ENCODE measurements at places on chromosomes 7 and 10.
A peak's percentile ranks its signal among the peaks of the same experiment; 100 is the strongest.

DNA sequence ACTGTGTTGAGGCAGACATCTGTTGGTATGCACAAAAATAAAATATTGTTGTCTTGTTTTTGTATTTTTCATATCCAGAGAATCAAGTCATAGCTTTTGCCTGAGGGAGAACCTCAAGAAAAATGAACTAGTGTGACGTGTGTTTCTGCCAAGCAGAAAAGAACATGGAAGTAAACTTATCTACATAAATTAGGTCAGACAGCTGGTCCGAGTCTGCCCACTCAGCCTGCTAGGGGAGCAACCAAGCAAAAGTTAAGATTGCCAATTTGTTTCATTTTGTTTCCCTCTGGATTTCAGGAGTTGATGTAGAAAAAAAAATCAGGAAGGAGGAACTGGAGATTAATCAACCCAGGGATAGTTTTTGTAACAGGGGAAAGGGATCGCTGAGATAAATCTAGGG, 572.4 kb upstream of the LRRTM3 start:
- DNase-seq: no peak

DNA sequence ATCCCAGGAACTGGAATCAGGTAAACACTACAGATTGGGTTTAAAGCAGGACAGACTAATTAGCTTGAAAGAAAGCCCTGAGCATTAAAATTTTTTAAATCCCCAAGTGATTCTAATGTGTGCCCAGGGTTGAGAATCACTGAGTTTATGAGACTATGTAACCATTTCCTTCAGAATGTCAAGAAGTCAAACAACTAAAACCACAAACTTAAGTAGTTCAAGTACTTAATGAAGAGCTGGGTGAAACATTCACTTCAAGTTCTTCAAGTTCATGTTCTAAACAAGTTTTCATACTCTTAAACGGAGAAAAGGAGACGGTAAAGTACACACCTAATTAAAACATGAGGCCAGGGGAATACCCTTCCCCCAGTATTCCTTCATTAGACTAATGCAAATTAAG, 28.2 kb upstream of the TLL2 start:
- DNase-seq: no peak

- no peak for DNase-seq
These were observed 3.5 kb upstream of the BMPER start for GRCh38 chr7:33901847-33902246.

DNA sequence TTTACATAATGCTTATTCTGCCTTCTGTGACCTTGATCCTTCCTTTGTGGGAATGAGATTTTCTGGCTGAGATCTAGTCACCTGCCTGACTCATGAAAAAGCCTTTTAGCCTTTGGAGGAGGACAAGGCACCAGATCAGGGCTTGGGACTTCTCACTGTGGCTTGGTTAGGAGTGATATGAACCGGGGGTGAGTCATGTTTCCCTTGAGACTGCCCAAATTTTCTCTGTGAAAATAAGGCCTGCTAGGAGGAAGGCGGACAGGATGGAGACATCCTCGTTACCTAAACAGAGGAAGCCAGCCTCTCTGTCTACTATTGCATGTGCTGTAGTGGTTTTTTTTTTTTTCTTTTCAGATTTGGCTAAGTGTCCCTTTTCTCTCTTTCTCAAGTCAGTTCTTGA, 57.8 kb downstream of the EVX1 start:
- DNase-seq: no peak

DNA sequence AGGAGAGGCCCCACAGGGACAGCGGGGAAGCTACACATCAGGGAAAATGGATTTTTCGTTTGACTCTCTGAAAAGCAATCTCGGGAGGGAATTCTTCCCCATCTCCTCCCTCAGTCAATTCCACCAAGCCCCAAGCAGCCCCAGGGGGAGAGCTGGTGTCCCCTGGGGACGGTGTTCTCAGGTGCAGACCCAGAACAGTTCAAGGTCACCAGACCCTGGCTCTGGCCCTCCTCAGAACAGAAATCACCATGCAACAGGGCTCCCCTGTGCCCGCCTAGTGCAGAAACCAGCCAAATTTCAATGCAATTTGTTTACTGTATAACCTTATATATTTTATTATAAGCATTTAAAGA, 34.1 kb downstream of the GSDME start:
- DNase-seq: no peak

GRCh38 chr10:6067457-6067856, 5.3 kb upstream of the IL2RA start:
- DNase-seq: no peak

DNA sequence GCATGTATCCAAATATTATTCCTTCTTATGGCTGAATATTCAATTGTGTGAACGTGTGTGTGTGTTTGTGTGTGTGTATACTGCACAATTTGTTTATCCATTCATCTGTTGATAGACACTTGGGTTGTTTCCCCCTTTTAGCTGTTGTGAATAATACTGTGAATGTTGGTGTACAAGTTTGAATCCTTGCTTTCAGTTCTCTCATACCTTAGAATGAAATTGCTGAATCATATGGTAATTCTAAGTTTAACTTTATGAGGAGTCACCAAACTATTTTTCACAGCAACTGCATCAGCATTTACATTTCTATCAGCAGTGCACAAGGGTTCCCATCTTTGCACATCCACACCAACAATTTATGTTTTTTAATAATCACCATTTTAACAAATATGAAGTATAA, 86.9 kb upstream of the GATAD1 start:
- no peak for DNase-seq

GRCh38 chr10:60704471-60704870, 73.8 kb upstream of the CDK1 start:
- no peak for DNase-seq

- no peak for DNase-seq
These were observed 9.4 kb downstream of the ASB13 start for GRCh38 chr10:5656737-5657579.

- no peak for DNase-seq
These were observed 162.2 kb upstream of the WDR11 start for GRCh38 chr10:120688928-120689327.

DNA sequence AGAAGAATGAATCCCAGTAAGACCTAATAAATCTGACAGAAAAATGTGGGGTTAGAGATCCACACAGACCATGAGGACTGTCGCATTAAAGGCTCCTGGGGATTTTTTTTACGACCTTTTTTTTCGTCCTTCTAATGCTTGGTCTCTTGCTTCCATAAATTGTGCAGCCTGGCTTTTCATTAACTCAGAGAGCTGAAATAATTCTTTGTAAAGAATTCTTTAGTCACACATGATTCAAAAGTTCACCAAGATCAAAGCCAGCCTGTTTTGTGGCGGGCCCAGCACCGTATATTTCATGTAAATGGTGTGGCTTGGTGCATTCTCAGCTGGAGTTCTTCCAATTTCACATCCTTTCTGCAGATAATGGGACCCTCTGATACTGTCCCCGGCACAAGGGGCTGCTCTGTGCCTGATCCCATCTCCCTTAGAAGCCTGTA, 206.6 kb upstream of the BMPER start:
- no peak for DNase-seq

GRCh38 chr7:17700138-17700537, 240.2 kb downstream of the SNX13 start:
- DNase-seq: no peak

GRCh38 chr10:4851176-4851575, 25.2 kb downstream of the AKR1E2 start:
- DNase-seq: no peak

DNA sequence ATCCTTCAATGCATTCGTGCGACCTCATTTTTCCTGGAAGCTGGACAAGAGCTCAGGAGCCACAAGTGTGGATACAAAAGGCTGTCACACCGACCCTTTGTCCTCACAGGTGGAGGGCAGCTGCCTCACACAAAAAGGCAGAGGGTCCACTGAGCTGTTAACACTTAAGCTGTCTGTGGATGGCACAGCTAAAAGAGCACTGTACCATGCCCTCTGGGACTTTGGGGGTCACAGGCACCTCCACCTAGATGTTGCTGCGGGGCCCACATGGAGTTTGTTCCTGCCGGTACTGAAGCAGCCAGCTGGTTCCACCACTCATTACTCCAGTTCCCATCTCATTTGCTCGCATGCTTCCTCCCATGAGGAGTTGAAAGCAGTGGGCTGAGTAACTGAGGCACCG, 57.0 kb downstream of the STRA8 start:
- no peak for DNase-seq

GRCh38 chr7:29649028-29649716, 85.5 kb downstream of the PRR15 start:
- DNase-seq: no peak

DNA sequence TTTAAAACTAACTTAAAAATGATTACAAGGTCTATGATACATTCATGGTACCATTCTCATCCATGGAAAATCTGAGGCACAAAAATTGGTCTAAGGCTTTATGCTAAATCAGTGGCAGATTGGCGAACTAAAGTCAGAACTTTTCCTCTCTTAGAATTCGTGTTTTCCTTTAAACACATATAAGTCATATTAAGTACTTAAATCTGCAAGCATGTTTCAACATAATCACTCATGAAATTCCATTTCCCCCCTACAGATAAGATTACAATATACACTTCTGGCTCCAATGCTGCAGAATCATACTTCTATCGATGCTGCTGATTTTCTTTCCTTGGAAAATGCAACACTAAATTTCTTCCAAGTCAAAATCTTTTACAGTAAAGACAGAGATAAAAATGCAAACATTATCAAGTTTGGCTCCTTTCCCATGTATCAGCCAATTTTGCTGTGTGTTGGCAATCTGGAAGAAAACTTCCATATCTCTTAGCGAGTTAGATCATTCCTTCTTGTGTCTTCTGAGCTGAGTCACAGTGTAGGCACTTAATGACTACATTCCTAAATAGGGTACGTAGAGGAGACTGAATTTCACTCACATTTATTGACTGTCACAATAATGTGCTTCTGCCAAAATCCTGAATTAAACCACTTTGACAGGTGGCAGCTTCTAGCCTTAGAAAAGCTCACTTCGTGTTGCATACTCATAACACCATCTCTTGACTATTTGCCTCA, 76.4 kb upstream of the LRRC17 start:
- DNase-seq: no peak

DNA sequence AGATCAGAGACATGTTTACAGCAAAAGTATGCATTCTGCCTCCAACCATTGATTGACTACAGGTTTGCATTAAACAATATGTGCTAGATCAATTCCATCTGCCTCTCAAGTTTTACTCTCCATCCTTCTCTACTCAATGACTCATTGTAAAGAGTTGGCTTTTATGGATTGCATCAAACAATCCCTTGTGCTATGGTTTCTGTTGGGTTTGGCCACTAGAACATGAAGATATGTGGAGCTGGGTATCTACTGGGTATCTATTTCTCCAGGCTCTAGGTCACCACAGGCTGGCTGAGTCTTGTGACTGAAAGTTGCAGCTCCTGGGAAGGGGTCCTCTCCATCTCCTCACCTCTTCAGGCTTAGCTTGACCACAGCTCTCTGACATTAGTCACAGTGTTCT, 204.7 kb downstream of the DGKI start:
- peak; percentile 13 for DNase-seq

DNA sequence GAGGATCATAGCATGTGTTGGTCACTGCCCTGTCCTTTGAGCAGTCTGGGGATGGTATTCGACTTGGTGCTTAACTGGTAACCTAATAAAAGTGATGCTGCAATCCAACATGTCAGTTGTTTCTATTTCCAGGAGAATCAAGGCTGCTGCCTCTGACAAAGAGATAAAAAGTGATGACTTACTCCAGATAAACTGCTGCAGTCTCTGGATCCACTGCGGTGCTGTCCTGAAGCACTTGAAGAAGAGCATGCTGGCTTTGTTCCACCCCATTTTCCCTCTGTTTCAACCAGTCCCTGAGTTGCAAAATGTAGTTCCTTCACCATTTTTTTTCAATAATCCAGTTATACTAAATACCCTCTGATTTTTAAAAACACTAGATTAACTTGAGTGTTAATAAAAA, 403.5 kb upstream of the ANKRD30A start:
- peak; percentile 27 for DNase-seq

DNA sequence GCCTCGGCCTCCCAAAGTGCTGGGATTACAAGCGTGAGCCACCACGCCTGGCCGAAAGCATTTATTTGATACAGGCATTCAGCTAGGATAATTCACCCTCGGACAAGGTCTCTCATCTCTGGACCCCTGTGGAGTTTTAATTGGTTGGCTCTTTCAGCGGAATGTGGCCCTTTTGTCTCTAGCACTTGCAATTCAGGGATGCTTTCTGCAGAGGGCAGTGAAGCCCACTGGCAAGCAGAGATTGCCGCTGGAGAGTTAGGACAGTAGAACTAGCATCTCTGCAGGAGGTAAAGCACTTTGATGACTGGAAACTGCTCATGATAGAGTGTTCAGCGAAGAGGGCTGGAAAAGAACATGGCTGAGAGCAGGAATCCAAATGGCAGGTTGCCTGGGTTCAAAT, 62.0 kb downstream of the SUFU start:
- DNase-seq: no peak

GRCh38 chr10:80451132-80451531, 3.0 kb upstream of the TSPAN14 start:
- DNase-seq: no peak

DNA sequence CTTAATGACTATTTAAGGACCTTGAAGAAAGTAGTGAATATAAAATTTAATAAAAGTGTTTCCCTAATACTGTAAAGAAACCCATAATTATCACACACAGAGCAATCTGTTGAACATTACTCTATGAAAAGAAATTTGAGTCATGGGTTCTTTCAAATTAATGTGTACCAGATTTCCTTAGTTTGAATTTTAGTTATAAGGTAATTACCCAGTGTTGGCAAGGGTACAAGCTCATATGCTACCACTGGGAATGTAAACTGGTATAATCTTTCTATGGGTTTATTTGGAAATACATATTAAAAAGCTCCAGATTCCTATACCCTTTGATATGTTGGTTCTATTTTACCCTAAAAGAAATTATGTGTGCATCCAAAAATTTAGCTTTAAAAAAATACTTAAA, 22.9 kb downstream of the PANK1 start:
- no peak for DNase-seq

DNA sequence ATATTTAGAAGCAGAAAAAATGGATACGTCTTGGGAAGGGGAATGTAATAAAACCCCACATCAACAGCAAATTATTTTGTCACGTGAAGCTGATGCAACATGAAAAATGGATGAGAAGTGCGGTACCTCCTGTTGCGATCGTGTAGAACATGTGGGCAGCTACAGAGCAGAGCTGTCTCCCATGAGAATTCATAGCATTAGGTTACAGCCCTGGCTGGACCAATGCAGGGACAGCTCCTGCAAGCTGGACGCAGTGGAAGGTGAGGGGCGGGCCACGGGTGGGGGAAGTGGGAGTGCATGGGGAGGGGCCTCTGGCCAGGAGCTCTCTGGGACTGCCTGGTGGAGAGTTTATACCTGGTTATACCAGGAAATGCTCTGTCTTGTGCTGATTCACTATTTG, 120.3 kb downstream of the GATA3 start:
- no peak for DNase-seq

- DNase-seq: no peak
These were observed 542.4 kb upstream of the ADARB2 start for GRCh38 chr10:2279711-2280110.

DNA sequence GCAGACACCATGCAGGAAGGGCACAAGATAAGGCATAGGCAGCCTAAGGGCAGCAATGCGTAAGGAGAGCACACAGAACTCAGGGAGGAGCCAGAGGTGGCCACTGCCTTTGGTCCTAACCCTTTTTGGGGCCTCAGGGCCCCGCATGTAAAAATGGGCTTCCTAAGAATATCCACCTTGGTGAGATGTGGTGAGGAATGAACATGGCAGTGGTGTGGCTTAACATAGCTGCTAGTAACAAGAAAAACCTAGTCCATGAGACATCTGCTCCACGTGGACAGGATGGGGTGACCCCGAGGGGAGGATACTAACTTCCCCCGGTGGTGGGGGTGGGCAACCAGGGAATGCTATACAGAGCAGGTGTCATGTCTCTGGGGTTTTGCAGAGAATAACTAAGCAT, 18.0 kb downstream of the MAT1A start:
- no peak for DNase-seq

All from AG09309 (cell line).